ENCODE measurements at places on chromosomes 5 and 9.

- DNase-seq, result no peak
Observed at GRCh38 chr9:133591985-133592384, 17.2 kb downstream of the FAM163B start.

- peak; percentile 52 for DNase-seq
Observed at GRCh38 chr5:149656576-149657182, 73.4 kb upstream of the PPARGC1B start.

DNA sequence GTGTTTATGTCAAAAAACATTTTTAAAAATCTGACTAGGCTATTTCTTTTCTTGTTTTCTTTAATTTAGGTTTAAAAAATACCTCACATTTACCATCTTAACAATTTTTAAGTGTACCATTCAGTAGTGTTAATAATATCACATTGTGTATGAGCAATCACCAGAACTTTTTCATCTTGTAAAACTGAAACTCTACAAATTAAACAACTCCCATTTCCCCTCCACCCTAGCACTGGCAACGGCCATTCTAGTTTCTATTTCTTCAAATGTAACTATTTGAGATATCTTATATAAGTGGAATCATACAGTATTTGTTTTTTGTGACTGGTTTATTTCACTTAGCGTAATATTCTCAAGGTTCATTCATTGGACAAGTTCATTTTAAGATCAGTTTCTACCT lies 27.7 kb downstream of the PLCXD3 start:
- DNase-seq, result no peak

DNA sequence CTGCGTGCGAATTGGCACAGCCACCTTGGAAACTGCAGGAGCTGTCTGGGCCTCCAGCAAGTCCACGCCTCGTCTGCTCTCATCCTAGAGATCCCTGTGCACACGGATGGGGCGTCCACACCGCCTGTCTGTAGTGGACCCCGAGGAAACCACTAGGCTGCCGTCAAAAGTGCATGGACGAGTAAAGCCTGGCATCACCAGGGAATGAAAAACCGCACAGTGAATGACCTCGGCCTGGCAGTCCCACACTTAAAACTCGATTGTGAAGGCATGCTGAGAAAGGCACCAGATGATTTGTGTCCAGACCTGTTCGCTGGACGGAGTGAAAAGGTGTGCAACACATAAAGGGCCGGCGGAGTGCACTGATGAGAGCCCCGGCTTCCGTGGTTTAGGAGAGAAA lies 50.8 kb downstream of the MRPL36 start:
- DNase-seq, result no peak

DNA sequence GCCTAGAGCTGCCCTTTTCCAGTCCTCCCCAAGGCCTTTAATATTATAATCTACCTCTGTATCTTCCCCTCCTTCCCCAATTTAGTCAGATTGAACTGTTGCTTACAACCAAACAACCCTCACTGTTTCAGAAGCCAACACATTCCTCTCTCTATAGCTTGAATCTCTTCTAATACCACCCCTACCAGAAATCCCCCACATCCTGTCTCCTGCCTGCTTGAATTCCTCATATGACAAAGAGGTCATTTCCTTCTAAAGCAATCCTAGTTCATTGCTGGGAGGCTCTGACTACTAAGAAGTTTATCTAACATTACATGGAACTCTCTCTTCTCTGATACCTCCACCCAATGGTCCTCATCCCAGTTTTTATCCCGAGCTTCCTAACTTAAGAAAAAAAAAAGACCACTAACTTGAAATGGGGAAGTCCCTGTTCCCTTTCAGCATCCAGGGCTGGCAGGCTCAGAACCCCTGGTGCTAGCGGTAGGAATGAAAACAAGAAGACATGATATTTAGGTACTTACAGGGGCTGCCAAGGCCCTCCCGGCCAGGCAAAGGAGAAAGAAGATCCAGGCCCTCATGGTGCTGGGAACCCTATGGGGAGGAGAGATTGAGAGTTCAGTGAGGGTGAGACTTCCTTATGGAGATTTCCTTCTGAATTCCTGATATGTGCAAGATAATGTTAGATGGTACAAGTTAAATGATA lies 11.0 kb downstream of the SPARC start:
- no peak for DNase-seq

DNA sequence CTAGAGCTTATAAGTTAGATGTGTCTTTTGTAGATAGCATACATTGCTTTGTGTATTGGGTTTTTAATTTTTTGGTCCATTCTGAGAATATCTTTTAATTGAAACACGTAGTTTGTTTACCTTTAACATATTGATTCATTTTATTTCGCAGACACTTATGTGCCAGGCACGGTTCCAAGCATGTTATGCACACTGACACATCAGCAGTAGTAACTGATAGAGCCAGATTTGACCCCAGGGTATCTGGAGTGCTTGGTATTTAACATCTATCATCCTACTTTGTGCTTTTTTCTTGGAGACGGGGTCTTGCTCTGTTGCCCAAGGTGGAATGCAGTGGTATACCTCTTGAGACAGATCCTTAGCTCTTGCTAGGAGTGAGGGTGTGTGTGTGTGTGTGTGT lies 71.9 kb downstream of the USP20 start:
- DNase-seq, result no peak

GRCh38 chr5:60916646-60917045 lies 28.2 kb downstream of the ERCC8 start:
- DNase-seq, result no peak

DNA sequence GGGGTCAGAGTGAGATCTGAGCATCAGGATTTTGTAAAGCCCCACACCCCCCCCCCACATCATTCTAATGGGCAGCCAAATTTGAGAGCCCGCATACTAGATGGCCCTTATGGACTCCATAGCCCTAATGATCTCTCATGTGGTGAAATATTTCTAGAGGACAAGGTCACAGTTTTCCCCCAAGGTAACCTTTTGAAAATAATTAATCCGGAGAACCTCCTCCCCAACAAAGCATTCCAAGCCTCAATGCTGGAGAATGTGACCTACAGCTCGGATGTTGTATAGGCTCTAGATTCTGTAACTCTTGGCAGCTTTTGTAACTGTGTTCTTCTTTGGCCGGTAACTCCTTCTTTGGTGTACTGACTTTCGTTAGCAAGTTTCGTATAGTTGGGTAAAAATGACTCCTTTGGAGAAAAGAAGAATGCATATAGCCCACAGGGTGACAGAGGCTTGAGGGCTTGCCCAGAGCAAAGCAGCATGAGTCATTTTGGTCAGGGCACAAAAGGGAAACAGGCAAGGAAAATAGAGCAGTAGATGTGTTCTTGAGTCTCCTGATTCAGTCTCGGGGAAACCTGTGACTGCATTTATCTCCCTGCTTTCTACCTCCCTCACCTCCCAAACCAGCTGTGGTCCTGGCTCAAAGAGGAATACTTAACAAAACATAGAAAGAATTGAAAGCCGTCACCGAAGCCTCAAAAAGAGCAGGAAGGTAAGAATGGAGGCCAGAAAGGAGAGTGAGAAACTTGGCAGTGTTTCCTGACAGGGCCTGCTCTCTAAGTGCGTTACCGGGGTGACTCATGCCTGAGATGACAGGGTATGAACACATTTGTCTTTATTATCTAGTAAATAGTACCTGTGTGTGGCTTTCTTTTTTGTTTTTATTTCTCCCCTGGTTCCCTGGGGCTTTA lies 6.6 kb upstream of the XPA start:
- peak; percentile 26 for DNase-seq

DNA sequence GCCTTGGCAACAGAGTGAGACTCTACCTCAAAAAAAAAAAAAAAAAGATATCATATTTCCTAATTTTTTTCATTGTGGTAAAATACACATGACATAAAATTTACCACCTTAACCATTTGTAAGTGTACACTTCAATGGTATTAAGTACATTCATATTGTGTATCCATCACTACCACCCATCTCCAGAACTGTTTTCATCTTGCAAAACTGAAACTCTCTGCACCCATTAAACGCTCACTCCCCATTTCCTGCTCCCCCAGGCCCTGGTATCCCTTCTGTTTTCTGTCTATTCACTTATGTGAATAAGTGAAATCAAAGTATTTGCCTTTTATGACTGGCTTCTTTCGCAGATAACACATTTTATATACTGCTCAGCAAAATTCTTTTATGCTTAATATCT lies 12.8 kb downstream of the LRRC8A start:
- DNase-seq, result no peak

DNA sequence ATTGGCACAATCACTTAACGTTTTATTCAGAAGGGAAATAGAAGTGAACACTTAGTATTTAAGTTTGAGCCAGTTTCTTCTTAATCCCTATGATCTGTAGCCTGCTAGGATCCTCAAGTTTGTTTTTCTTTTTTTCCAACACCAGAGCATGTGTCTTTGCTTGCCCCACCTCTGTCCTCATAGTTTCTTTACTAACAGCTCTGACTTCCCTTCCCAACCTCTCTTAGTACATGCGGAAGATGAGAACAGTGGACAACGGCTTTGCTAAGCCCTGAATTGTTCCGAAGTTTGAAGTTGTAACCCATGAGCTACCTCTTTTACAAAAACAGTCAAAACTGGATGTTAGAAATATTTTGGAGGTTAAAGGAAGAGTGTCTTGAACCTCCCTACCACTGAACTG lies 61.7 kb upstream of the TAF11L2 start:
- no peak for DNase-seq

DNA sequence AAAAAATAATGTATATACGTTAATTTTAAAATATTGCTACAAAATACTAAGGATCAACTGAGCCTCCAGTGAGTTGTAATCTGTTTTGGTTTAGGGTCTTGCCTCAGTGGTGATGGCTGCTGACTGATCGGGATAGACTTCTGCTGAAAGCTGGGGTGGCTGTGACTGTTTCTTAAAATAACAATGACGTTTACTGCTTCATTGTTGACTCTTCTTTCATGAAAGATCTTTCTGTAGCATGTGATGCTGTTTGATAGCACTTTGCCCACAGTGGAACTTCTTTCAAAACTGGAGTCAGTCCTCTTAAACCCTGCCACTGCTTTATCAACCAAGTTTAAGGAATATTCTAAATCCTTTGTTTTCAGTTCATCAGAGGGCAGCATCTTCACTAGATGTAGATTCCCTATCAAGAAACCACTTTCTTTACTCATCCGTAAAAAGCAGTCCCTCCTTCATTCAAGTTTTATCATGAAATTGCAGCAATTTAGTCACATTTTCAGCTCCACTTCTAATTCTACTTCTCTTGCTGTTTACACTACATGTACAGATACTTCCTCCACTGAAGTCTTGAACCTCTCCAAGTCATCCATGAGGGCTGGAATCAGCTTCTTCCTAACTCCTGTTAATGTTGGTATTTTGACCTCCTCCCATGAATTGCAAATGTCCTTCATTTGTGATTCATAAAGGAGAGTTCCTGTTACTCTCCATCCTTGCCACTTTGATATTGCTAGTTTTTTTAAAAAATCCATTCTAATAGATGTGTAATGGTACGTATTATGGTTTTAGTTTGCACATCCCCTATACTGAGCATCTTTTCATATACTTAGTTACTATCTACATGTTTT lies 41.5 kb upstream of the PTPDC1 start:
- DNase-seq, result no peak

GRCh38 chr9:97039514-97039860 lies 545 bp upstream of the CTSV start:
- DNase-seq, result no peak

DNA sequence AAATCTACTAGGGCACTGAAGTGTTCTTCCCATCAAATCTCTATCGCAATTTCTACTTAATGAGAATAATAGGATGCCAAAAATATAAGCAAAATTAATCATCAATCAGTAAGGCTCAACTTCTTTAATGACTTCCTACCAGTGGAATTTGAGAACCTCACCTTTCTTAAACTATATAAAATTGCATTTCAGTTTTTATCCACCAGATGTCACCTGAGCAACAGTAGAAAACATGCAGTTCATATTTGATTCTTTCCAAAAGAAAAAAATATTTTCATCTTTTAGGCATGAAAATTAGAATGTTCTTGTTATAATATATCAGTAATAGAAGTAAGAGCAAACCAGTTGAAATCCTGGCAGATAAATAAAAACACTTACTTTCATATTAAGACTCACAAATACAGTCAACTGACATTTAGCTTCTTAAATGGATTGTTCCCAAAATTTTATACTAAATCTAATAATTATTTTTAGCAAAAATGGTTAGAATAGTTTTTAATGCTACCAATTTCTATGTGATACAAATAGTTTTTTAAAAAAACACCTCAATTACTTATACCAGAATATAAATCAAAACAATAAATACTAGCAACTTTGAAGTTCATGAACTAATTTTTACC lies 13.4 kb upstream of the CCDC112 start:
- no peak for DNase-seq

DNA sequence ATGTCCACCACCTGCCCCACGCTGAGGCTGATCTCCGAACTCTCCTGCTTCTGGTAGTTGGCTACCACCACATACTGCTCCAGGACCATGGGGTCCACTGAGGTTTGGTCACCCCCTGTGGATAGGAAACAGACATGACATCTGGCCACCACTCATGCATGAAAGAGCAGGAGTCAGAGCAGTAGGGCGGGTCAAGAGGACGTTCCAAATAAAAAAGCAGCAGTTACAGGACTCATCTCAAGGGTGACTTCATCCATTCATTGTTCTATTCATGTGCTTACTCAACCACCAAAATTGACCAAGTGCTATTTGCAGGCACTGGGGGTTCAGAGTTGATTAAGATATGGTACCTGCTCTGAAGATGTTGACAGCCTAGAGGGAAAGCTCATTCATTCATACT lies 79.2 kb upstream of the UBTD2 start:
- DNase-seq, result no peak

GRCh38 chr5:178564397-178564796 lies 25.8 kb downstream of the COL23A1 start:
- DNase-seq, result no peak

DNA sequence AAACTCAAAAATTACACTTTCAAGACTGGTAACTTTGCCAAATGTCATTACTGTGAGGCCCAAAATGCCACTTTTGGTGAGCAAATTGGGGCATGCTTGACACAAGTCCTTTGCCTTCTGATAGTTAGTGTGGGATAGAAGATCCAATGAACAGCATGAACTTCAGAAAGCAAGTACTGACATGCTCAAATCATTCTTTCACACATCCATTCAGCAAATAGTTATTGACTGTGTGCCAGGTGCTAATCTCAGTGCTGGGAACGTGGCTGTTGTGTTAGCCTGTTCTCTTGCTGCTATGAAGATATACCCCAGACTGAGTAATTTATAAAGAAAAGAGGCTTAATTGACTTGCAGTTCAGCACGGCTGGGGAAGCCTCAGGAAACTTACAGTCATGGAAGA lies 247.0 kb downstream of the CHSY3 start:
- DNase-seq, result no peak

DNA sequence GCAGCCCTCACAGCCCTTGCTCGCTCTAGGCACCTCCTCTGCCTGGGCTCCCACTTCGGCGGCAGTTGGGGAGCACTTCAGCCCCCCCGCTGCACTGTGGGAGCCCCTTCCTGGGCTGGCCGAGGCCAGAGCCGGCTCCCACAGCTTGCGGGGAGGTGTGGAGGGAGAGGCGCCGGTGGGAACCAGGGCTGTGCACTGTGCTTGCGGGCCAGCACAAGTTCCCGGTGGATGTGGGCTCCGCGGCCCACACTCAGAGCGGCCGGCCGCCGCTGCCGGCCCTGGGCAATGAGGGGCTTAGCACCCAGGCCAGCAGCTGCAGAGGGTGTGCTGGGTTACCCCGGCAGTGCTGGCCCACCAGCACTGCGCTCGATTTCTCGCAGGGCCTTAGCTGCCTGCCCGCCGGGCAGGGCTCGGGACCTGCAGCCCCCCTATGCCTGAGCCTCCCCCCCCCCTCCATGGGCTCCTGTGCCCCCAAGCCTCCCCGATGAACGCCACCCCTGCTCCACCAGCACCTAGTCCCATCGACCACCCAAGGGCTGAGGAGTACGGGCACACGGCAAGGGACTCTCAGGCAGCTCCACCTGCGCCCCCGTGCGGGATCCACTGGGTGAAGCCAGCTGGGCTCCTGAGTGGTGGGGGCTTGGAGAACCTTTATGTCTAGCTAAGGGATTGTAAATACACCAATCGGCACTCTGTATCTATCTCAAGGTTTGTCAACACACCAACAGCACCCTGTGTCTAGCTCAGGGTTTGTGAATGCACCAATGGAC lies 224.8 kb downstream of the ZNF608 start:
- no peak for DNase-seq

All from activated CD4-positive, alpha-beta T cell treated with anti-CD3 and anti-CD28 coated beads, Interleukin-2, amount 50 U/mL, for 48 hours (primary cell).